ENCODE measurements at places on chromosomes 7 and 10. TPM values are rescaled to one million over a fixed set of nuclear protein-coding genes. Genes with fewer than 3 reads are reported as not detected.

Gene OR13A1
- total RNA-seq = 0.53 TPM

Gene SOSTDC1
- total RNA-seq = not detected

Gene CDNF
- 0.98 TPM for total RNA-seq

Gene MAGI2
- total RNA-seq = 0.38 TPM

Gene DLX6
- not detected for total RNA-seq

Gene ANLN
- 0.73 TPM for total RNA-seq

Gene ADAM12
- 0.84 TPM for total RNA-seq

Gene NANOS1
- total RNA-seq = 0.15 TPM

Gene TRIM50
- total RNA-seq = not detected

Gene ATG9B
- 2.3 TPM for total RNA-seq

GRCh38 chr7:38178695-38179344 is 775 bp downstream of the STARD3NL start:
- H3K36me3 ChIP-seq = peaks cover 9% of the 10 kb centered on the region
- no peaks in the 10 kb centered on the region for H3K27me3 ChIP-seq
- DNase-seq = no peak
- H3K27ac ChIP-seq = peak overlapping the region; percentile 83
- peak overlapping the region; percentile 97 for H3K4me3 ChIP-seq

DNA sequence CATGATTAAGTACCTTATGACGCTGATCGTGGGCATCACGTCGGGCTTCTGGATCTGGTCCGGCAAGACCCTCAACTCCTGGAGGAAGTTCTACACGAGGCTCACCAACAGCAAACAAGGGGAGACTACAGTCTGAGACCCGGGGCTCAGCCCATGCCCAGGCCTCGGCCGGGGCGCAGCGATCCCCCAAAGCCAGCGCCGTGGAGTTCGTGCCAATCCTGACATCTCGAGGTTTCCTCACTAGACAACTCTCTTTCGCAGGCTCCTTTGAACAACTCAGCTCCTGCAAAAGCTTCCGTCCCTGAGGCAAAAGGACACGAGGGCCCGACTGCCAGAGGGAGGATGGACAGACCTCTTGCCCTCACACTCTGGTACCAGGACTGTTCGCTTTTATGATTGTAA is 2.5 kb downstream of the FZD1 start:
- no peak overlapping the region for H3K27ac ChIP-seq
- no peak for DNase-seq
- no peak overlapping the region for H3K4me3 ChIP-seq
- peaks cover 29% of the 10 kb centered on the region for H3K27me3 ChIP-seq

GRCh38 chr7:140688341-140688740 is 8.2 kb upstream of the NDUFB2 start:
- no peaks in the 10 kb centered on the region for H3K27me3 ChIP-seq
- peaks cover 72% of the 10 kb centered on the region for H3K36me3 ChIP-seq
- H3K27ac ChIP-seq = no peak overlapping the region
- no peak overlapping the region for H3K4me3 ChIP-seq
- H3K4me1 ChIP-seq = no peaks in the 10 kb centered on the region

GRCh38 chr10:50336140-50336539 is 84.8 kb upstream of the ASAH2 start:
- no peaks in the 10 kb centered on the region for H3K27me3 ChIP-seq
- peaks cover 19% of the 10 kb centered on the region for H3K4me1 ChIP-seq
- peak overlapping the region; percentile 41 for H3K4me3 ChIP-seq

DNA sequence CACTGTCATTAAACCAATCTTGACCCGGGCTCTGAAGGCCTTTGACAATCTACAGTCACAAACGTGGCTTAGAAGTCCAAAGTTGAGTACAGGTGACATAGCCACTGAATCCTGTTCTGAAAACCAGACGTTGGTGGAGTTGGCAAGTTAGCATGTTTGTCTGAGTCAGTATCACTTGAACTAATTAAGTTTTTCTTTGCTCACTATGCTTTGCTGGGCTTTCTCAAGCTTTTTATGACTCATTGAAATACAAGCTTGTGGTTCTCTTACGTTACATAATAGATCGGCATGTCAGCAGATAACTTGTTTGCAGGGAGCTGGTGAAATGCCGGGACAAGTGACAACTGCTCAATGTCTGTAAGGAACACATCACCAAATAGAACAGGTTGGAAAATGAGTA is 53.8 kb downstream of the ARL5B start:
- DNase-seq = no peak
- no peaks in the 10 kb centered on the region for H3K4me1 ChIP-seq
- no peaks in the 10 kb centered on the region for H3K36me3 ChIP-seq
- H3K27me3 ChIP-seq = no peaks in the 10 kb centered on the region
- no peak overlapping the region for H3K27ac ChIP-seq

DNA sequence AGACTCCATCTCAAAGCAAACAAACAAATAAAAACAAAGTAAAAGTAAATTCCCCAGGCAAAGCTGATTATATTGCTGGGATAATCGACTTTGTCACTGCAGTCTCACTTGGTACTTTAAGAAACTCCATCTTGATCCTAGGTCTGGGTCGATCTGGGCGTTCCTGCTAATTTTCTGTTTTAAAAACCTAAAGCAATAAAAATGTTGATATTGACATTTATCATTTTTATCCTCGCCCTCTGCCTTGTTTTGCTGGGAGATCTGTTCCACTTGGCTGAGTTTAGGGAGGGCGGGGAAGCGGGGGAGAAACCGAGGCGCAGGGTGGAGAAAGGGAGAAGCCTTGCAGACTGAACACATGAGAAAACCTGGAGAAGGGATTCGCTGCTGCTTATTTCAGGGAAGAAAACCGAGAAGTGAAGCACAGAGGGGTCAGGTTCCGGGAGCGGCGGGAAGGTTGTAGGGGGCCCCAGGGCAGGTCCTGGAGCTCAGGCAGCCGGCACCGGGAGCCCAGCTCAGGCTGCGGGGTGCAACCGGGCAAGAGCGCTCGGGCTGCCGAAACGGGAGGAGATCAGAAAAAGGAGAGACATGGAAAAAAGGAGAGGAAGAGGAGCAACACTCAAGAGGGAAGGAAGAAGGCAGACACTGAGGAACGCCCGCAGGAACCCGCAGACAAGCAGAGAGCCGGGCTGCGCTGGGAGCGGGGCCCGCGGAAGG is 27.3 kb upstream of the KMT2C start:
- peak overlapping the region; percentile 97 for H3K4me3 ChIP-seq
- no peak for DNase-seq
- peaks cover 5% of the 10 kb centered on the region for H3K36me3 ChIP-seq
- H3K27ac ChIP-seq = peak overlapping the region; percentile 90
- H3K27me3 ChIP-seq = no peaks in the 10 kb centered on the region

- no peaks in the 10 kb centered on the region for H3K4me1 ChIP-seq
- H3K4me3 ChIP-seq = no peak overlapping the region
Measured at GRCh38 chr7:92044148-92044547, 90.1 kb downstream of the CYP51A1 start.

DNA sequence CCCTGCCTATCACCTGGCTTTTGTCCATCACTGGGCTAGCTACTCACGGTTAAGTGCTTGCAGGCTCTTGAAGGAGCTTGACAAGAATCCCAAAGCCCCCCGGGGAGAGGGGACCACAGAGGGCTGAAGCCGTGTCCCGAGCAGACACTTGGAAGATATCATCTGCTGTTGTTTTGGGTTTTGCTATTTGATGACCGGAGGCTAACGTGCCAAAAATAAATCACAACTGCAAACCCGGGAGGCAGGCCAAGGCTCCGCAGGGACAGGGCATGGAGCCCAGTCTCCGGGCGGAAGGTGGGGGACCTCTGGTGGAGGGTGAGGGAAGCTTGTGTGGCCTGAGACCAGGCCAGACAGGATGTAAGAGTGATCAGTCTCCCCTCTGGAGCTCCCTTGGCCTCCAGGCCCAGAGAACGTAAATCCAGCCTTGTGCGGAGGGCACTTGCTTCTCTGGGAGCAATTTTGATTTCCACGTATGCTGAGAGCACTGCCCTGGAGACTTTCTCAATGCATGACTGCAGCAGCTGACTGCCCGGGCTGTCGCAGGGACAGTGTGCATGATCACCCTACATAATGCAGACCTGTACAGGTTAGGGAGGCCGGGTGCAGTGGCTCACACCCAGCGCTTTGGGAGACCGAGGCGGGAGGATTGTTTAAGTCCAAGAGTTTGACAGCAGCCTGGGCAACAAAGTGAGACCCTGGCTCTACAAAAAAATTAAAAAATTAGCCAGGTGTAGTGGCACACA is at the start of gene PHKG1:
Gene PHKG1 (minus strand): TSS at position 164 of the 743 bp plus-strand sequence. CDS start 4,011 bp downstream, outside the sequence.
- no peak for DNase-seq
- peaks cover 14% of the 10 kb centered on the region for H3K36me3 ChIP-seq
- H3K4me1 ChIP-seq = no peaks in the 10 kb centered on the region
- no peaks in the 10 kb centered on the region for H3K27me3 ChIP-seq
- no peak within 1 kb of the TSS for H3K4me3 ChIP-seq

Data from activated B cell treated with CpG ODN at 0.5 μM for 24 hours (primary cell).